ENCODE measurements at places on chromosomes 1 and 21.
A peak's percentile ranks its signal among the peaks of the same experiment; 100 is the strongest.

DNA sequence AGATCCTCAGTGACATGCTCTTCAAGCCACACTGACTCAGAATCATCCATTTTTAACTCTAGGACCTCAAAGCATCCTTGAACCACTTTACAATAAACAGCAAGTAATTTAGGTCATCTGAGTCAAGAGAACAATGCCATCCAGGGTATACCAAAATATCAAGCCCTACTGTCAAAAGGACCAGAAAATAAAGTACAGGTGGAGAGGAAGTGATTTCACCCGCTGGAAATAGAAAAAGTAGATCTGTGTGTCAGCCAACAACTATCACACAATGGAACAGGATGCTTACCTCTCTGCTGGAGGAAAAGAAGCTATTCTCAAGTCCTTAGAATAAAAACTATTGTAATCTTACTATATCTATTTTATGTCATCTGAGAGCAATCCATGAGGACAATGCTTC is 37.0 kb downstream of the RERE start:
- DNase-seq: no peak

DNA sequence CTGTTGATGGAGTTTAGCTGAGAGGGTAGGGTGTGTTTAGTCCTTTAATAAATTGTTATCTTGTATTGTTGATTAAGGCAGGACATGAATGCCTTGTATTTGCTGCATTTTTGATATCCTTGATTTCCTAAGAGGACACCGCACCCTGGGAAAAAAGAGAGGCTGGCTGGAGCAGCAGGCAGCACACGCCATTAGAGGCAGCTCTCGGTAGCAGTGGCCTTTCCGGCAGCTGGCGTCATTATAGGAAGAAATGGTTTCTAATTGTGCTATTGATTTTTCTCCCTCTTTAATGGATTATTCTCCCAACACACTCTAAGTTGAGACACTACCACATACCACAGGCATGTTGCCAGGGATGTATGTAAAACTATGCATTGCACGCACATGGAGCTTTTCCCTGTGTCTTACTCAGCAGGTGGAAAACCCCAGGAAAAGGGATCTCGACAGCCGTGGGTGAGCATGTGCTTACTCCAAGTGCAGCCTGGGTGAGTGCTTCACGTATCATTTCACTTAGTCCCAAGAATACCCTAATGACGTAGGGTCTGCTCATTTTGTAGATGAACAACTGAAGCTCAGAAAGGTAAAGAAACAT is 440.4 kb upstream of the RUNX1 start:
- DNase-seq: no peak

DNA sequence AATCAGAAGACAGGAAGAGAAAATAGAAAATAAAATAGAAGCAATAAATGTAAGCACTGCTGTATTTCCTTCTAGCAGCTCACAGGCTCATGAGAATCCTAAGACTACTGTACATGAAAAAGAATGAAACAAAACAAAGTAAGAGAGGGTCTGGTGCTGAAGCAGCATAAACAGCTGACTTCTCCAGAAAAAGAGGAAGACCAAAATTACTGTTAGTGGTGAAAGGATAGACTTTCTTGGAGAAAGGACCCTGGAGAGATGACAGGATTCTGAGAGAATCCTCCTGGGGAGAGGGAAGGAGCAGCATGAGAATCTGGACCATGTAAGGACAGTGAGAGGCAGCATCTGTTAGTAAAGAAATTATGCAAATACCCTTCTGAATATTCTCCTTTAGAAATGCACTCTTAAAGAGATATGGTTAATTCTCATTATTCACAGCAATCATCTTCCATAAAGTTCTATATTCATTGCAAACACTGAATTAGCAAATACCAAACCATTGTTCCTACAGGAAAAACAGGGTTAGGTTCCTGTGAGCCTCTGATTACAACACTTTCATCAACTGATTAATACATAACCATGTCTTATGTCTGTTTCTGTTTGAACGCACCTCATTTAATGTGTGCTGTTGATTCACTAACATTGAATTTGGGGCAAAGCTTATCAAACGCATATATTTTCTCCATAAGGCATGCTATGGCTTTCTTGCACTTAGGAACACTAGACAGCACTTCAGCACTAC is 17.0 kb downstream of the SLC25A24 start:
- DNase-seq: no peak

GRCh38 chr21:39318091-39318959 is 4.9 kb upstream of the BRWD1 start:
- no peak for DNase-seq

DNA sequence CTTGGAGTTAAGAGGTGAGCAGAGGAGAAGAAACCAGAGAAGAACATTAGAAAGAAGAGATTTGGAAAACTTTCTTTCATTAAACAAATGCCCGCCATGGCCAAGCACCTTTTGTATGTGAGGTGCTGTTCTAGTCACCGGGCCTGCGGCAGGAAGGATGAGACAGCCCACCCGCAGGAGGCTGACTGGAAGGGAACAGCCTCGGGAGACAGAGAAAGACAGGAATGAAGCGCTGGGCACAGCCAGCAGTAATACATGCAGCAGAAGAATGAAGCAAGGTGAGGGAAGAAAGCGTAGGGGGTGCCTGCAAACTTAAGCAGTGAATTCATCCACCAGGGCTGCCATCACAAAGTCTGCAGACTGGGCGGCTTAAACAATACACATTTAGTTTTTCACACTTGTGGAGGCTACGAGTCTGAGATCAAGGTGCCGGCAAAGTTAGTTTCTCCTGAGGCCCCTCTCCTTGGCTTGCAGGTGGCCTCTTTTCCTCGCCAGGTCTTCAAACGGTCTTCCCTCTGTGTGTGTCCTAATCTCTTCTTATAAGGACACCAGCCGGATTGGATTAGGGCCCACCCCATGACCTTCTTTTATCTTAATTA is 188.1 kb downstream of the PSMG1 start:
- DNase-seq: no peak

DNA sequence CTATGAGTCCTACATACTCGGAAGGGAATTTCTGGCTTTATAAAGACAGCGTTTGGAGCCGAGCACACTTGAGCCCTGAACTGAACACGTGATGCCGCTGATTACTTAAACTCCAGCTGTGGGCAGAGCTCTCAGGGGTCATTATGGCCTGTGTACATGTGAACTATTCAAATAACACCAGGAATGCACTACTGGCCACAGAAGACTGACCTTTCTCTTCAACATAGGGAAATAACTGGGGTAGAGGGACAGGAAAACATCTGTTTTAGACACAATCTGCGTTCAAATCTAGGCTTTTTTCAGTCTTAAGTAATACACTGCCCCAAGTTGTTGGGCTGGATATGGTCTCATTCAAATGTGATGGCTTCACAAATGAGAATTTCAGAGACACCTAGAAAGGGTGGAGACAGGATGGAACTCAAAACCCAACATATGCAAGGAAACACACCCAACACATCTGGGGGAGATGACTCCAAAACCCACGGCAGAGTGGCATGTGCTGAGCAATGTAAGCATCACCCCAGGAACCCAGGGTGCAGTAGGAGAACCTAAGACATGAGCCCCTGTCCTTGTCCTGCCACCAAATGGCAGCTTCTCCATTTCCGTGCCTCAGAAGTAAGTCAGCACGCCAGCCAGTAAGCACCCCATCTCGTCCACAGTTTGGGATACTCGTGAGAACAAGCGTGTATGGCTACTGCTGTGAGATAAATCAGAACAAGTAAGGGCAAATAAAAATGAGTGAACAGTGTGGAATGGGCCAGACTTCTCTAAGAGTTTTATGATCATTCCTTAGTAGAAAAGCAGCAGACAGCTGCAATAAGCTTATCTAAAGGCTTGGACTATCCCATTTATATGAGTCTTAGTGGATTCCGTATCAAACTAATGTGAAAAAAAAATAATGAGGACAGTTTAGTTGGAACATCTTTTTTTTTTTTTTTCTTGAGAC is 24.9 kb downstream of the NID1 start:
- peak; percentile 70 for DNase-seq

- DNase-seq: no peak
These were observed 65.3 kb upstream of the TENT5C start for GRCh38 chr1:117540532-117540931.

DNA sequence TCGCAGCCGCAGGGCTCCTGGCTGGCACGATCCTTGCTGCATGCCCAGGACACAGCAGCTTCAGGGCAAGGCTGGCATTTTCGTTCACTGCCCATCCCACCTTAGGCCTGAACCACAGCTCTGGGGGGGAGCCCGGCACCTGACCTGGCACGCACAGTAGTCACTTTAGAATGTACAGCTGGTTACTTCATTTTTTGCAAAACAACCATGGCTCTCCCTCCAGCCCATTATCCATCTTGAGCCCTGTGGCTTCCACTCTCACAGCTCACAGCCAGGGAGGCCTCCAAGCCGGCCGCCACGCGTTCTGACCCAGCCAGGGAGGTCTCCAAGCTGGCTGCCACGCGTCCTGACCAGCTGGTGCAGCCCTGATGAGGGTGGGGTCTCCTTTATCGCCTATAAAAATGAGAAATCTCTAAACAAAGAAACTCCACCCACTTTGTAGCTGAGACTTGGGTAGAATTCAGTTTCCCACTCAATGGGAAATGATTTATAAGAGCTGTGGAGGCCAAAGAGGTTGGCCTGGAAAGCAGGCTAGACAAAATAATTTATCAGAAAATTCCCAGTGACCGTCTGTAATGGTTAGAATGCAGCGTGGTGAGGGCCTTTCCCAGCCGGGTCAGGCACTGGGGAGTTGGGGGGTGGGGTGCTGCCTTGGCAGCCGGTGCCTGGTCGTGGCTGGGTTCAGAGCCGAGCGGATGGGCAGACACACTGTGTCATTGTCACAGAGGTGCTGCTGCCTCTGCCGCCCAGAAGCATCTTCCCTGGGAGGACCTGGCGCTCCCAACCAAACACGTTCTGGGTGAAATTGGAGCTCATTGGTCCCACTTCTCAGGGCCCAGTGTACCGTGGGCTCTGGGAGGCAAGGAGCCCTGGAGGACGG is 54.6 kb upstream of the ACTRT2 start:
- DNase-seq: no peak

DNA sequence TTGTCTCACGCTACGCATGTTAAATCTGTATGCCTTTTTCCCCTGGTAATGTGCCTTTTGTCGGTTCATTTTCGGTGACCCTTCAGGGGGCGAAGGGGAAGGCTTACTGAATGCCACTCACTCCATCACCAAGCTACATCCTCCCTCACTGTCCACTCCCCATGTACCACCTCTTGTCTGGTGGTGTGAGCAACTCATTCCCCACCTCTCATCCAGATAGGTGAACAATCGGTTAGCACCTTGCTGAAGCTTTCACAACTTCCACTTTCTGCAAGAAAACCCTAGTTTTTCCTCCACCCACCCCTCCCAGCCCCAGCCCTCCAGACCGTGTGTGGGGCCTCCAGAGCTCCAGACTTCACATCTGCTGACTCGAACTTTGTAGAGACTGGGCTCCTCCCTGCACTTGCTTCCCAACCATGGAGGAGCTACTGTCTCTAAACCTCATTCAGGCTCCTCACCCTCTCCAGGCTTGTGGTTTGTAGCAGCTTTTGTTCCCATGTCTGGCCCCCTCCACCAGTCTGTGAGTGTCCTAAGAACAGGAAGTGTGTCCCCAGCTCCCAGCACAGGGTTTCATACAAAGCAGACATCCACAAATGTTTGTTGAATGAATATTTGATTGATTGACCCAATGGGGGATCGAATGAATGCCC is 48.4 kb upstream of the RUNX3 start:
- no peak for DNase-seq

- no peak for DNase-seq
These were observed 179.2 kb upstream of the TMEM51 start for GRCh38 chr1:14974361-14974760.

- DNase-seq: no peak
These were observed 1.1 kb downstream of the RGS16 start for GRCh38 chr1:182602935-182603645.

GRCh38 chr1:197663162-197663953 is 111.9 kb downstream of the DENND1B start:
- DNase-seq: no peak

- DNase-seq: no peak
These were observed 456.2 kb downstream of the KCNT2 start for GRCh38 chr1:196152086-196152485.

DNA sequence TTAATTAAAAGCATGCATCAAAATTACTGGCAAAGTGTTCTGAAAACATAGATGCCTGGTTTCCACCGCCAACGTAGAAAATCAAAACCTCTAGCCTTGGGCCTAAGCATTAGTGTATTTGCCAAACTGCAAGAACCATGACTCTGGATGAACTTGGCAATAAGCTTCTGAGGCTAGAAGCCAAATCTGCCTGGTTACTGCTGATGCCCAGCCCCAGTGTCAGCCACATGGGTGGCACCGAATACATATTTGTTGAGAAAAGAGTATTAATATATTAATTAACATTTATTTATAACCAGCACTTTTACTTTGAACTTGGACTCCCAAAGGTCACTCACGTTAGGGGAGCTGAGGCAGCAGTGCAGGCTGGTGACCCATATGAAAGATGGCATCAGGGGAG is 140.6 kb upstream of the HMGB4 start:
- DNase-seq: no peak

- no peak for DNase-seq
These were observed 227.9 kb downstream of the KCNH1 start for GRCh38 chr1:210905944-210906453.

DNA sequence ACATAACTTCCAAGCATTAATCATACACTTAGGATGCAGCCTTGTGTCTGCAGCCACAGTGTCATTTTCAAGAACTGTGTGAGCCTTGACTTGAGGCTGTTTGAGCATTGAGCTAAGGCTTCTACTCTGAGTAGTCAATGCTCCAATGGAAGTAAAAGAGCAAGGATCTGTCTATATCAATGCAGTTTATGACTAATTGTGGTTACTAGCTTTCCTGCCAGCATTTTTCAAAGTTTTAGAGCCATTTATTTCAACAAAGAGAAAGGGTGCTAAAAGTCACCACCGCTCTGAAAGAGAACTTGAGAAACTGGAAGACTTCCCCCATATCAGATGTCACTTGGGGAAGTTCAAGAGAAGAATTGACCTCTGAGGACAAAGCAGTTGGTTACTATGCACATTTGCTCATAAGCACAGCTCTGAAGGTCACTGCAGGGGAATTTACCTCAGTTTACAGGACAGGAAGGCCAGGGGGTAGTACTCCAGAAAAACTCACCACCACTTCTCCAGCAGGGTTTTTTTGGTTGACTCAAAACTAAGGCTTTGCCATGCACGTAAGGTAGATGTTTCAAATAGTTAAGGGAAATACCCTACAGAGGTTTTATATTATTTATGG is 24.5 kb upstream of the RGS1 start:
- no peak for DNase-seq

DNA sequence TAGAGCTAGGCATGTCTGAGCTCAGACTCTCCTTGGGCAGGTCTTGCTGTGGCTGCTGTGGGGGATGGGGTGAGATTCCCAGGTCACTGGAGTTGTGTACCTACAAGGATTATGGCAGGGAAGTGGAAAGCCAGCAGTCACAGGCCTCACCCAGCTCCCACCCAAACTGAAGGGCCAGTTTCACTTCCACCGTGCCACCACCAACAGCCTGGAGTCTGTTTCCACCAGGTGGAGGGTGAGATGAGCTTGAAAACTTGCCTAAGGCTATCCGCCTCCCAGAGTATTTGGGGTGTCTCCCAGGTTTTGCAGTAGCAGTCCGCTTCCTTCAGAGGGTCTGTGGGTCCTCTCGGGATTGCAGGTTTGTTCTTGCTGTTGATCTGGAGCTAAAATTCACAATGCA is 327.7 kb downstream of the PTPRC start:
- DNase-seq: no peak

All from SHP77 (cell line).